ENCODE measurements at places on chromosomes 5 and 9.

DNA sequence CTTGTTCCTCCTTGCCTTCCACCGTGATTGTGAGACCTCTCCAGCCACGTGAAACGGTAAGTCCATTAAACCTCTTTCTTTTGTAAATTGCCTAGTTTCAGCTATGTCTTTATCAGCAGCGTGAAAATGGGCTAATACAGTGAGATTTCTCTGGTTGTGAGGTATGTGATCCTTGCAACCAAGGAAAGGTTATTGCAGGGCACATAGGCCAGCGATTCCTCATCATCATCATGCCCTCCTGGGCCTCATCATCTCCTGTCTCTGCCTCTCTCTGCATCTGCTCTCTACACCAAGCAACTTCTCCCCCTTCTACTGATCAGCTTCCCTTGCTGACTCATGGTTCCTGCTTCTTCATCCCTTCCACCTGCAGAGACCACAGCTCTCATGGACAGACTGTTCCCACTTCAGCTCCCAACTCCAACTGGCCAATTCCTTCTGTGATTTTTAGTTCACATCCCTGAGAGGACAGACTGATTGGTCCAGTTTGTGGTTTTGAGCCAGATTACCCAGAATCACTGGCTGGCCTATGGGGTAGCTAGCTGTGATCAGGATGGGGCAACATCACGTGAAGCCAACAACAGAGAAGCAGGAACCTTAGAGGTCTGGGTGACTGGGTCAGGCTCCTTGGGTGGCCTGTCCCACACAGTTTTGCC lies 53.1 kb downstream of the LIX1 start:
- no peak for DNase-seq

GRCh38 chr5:179964015-179964414 lies 56.3 kb upstream of the TBC1D9B start:
- DNase-seq = no peak

DNA sequence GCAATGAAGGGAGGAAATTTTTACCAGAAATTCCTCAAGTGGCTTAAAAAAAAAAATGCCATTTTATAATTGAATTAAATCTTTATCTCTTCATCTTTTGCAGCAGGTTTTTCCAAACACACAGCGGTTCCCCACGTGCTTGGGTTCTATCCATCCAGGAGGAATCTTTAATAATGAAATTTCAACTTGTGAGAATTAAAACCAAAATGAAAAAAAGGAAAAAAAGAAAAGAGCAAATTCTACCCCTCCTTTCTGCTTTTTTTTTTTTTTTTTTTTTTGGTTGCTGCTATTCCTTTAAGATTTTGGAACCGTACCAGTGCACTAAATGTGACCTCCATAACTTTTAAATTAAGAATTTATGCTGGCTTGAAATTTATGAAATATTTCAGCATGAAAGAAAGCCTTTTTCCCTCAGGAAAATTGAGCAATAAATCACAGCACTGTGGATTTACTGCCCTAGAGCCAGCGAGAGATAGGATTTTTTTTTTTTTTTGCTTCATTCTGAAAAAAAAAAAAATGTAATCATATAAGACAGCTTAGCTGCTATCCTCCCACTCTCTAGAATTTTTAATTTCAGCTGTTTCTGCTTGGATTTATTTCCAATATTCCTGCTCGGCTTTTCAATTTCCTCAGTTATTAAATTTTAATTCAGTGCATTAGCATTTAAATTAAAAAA lies 88.5 kb downstream of the ZNF618 start:
- DNase-seq = no peak

GRCh38 chr9:11676821-11677220 lies 1016.4 kb upstream of the TYRP1 start:
- no peak for DNase-seq

DNA sequence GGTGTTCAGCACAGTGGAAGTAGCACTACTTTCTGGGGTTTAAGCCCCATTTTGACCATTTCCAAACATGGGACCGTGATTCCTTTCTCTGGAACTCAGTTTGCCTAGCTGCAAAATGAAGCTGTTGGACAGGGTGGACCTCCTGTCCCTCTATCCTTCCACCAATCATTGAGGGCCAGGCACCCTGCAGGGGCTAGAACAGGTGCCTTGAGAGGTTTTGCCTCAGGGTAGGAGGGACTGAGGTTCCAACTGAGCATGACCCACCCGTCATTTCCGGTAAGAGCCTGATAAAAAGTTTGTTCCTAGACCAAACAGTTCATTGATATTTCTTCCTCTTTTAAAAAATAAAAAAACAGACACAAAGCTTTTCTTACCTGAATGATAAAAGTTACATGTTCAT lies 116.5 kb downstream of the MVB12B start:
- no peak for DNase-seq

GRCh38 chr9:90107726-90108655 lies 503.2 kb downstream of the GADD45G start:
- DNase-seq = no peak

- DNase-seq = no peak
These were observed 1356.8 kb upstream of the ACO1 start for GRCh38 chr9:31027678-31028077.
